Endodermal cell (in vitro differentiated cells): ENCODE measurements at places on chromosomes 2 and 18. TPM values are rescaled to one million over a fixed set of nuclear protein-coding genes. Genes with fewer than 3 reads are reported as not detected.

DNA sequence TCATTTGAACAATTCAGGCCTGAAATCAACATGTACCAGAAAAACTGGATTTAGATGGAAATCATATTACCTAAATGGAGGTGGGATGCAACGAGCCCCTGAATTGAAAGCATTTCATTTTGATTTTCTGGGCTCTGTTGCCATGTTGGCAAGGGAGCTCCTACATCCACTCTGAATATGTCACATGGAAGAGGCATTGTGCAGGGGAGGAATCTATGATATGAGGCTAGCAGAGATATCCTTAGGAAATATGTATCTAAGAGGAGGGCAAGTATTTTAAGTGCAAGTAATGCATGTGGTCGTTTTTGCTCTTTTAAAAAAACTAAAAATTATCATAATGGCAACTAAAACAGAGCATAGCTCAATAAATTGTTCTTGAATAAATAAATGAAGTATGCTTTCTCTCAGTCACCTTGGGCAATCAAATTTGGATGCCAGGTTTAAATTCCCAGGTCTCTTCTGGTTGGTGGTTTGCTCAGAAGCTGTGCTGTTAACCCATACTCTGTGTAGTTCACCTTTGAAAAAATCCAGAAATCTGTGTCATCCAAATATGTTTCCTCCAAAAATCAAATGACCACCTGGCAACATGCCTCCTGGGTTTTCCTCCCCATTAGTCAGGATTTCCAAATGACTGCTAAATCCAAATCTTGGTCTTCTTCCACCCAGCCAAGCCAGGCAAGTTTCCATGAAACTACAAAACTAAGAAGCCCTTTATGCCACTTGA, 6.5 kb upstream of the LGALSL start:
- no peaks in the 10 kb centered on the region for H3K27me3 ChIP-seq
- no peaks in the 10 kb centered on the region for H3K4me1 ChIP-seq
- H3K27ac ChIP-seq: no peak overlapping the region
- no peak overlapping the region for H3K4me3 ChIP-seq

Gene MFSD2B
- total RNA-seq: 0.99 and 1.0 TPM in 2 replicates

DNA sequence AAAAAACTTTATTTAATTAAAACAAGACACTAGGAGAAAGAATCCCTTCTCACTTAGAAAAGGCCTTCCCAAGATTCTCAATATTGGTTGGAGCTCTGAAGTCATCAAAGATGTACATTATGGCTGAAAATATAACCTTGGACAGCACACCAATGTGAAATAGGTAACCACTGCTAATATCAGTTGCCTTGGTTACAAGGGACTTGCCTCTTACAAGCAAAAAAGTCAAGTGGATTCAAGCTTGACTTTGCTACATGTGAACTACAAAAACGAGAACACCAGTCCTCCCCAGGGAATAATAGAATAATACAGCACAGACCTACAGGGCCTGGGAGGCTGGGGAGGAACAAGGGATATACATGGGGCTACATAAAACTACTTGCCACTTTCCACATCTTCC, 46.1 kb downstream of the NABP1 start:
- no peaks in the 10 kb centered on the region for H3K36me3 ChIP-seq
- no peak overlapping the region for H3K27ac ChIP-seq
- no peaks in the 10 kb centered on the region for H3K27me3 ChIP-seq
- no peak for DNase-seq
- no peaks in the 10 kb centered on the region for H3K4me1 ChIP-seq

DNA sequence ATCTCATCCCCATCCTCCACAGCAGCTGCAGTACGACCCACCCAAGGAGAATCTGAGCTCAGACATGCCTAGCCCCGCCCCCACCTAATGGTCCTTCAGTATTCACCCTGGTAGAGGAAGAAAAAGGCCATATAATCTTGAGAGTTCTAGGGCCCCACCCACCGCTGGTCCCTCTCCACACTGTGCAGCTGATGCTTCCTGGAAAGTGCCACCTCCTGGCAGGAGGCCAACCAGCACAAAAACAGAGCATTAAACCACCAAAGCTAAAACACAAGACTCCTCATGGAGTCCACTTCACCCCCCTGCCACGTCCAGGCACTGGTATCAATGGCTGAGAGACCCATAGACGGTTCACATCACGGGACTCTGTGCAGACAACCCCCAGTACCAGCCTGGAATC, 40.7 kb downstream of the MC4R start:
- H3K36me3 ChIP-seq: no peaks in the 10 kb centered on the region
- H3K4me3 ChIP-seq: no peak overlapping the region
- no peaks in the 10 kb centered on the region for H3K27me3 ChIP-seq
- no peak overlapping the region for H3K27ac ChIP-seq

- no peaks in the 10 kb centered on the region for H3K4me1 ChIP-seq
- H3K4me3 ChIP-seq: peak overlapping the region; percentile 60
- no peaks in the 10 kb centered on the region for H3K36me3 ChIP-seq
- H3K27ac ChIP-seq: no peak overlapping the region
- peaks cover 59% of the 10 kb centered on the region for H3K27me3 ChIP-seq
Measured at GRCh38 chr18:34158881-34159690, 65.6 kb downstream of the NOL4 start.

DNA sequence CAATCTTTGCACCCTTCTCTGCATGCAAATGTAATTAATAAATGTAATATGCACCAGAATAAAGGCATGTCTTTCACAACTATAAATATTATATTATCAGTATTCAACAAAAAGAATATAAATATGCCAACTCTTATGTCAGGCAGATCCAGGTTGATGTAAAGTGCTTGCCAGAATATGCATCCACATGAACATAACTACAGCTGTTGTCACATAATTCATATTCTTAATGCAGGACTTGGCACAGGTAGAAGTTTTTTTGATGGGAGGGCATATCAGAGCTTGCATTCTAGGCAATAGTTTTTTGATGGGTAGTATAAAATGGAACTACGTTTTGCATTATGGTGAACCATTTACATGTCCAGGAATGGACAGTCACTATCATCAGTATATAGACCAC, 544.3 kb downstream of the ZNF804A start:
- H3K4me3 ChIP-seq: no peak overlapping the region
- no peaks in the 10 kb centered on the region for H3K27me3 ChIP-seq
- no peak for DNase-seq
- no peaks in the 10 kb centered on the region for H3K4me1 ChIP-seq

- H3K27me3 ChIP-seq: no peaks in the 10 kb centered on the region
- no peak for DNase-seq
- H3K36me3 ChIP-seq: no peaks in the 10 kb centered on the region
- H3K4me1 ChIP-seq: no peaks in the 10 kb centered on the region
Measured at GRCh38 chr18:76573325-76574025, 78.4 kb upstream of the ZNF516 start.

Gene ABCB11
- total RNA-seq: 0.04 TPM in 1 of 3 replicates, not detected in the others
